H7 (cell line): ENCODE measurements at places on chromosomes 6 and 20.

GRCh38 chr6:74851596-74851995 lies 354.3 kb downstream of the COL12A1 start:
- no peak for DNase-seq

- no peak for DNase-seq
These were observed 663.6 kb upstream of the CHD6 start for GRCh38 chr20:42281801-42282200.

GRCh38 chr20:7853493-7853892 lies 86.8 kb downstream of the HAO1 start:
- DNase-seq: no peak

GRCh38 chr6:63023726-63024125 lies 187.5 kb upstream of the FKBP1C start:
- no peak for DNase-seq

DNA sequence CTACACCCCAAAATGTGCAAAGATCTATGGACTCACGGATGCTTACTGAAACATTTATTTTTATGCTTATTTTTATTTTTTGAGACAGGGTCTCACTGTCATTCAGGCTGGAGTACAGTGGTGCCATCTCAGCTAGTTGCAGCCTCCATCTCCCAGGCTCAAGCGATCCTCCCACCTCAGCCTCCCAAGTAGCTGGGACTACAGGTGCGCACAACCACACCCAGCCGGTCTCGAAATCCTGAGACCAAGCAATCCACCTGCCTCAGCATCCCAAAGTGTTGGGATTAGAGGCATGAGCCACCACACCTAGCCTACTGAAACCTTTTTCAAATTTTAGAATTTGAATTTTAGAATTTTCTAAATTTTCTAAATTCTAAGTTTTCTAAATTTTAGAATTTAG lies 50.8 kb upstream of the IPCEF1 start:
- no peak for DNase-seq

DNA sequence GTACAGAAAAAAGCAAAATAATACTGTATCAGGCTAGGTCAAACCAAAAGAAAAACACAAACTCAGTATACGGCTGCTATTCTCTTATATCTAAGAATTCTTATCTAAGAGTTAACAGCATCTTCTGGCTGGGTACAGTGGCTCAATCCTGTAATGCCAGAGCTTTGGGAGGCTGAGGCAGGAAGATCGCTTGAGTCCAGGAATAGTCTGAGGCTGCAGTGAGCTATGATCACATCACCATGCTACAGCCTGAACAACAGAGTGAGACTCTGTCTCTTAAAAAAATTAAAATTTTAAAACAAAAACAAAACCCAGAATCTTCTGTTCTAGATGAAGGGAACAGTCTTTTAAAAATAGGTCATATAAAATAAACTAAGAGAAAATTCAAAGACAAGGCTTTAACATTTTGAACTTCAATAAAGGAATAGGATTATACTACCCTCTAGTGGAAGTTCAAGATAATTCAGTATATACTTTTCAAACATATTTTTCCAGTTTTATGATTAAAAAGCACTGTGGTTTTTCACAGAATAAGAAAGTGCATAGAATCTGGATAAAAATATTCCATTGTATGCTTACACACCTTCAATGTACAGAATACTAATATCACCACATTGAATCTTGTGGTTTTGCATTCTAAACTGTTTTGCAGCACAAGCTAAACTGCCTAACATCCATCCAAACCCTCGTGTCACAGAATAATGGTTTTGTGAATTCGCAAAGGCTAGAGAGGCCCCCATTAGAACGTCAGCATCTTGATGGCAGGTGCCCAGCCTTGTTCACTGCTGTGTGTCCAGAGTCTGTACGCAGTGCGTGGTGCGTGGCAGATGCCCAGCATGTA lies 39.3 kb downstream of the DTNBP1 start:
- no peak for DNase-seq

- DNase-seq: no peak
These were observed 94.1 kb downstream of the MAN1A1 start for GRCh38 chr6:119255492-119255891.

DNA sequence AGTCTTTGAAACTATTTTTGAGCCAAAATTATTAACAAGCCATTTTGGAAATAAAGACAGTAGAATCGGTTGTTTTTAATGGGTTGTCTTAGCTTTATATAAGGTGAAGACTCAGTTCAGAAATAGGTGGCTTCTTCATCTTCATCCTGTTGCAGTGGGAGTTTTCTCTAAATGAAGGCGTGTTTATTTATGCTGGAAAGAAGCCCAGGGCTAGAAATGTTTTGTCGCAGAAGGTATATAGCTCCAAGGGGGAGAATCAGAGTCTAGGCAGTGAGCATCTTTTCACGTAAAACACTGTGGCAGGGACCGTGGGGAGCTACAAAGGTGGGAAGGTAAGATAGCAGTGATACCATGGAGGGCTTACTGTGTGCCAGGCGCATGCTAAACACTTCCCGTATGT lies 34.3 kb downstream of the FARS2 start:
- no peak for DNase-seq

DNA sequence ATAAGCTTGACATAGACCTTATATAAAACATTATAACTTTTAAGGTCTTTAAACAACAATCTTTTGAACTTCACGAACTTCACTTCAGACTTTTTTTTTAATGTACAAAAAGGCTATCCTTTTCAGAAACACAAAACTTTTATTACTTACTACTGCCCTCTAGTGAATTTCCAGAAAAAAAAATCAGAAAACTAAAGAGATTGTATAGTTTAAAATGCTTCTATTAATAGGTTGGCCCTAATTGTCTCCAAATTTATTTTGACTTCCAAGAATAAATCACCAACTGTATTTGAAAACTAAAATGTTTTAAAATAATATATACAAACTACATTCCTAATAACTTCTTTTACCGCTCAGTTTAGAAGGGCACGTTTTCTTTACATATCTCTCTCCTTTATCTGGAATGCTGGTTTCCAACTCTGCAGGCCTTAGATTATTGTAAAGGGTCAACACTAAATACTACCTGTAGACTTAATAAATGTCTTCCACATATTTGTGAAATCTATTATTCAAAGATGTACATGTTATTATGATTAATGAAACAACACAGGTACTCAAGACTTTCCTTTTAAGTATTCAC lies 66.8 kb downstream of the LMBRD1 start:
- no peak for DNase-seq

- DNase-seq: no peak
These were observed 161.1 kb downstream of the SLC35B3 start for GRCh38 chr6:8274226-8274625.

- DNase-seq: no peak
These were observed 16.0 kb downstream of the TAF11 start for GRCh38 chr6:34871853-34872252.

DNA sequence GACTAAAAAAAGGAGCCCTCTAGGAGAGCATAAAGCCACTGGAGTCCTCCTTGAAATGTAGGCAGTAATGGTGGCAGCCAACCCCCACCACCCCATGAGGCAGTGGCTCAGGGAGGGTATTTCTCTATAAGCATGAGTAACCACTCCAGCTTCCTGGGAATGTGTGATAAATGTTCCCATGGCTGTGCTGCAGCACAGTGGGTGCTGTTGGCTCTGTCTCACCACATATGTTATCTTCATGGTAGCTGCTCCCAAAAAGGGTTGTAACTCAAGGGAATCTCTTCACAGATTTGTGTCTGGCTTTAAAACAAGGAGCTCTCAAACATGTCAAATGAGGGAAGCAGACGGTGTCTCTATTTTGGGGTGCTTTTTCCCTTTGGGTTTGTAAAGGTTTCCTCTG lies 7.5 kb upstream of the PHACTR1 start:
- DNase-seq: no peak

DNA sequence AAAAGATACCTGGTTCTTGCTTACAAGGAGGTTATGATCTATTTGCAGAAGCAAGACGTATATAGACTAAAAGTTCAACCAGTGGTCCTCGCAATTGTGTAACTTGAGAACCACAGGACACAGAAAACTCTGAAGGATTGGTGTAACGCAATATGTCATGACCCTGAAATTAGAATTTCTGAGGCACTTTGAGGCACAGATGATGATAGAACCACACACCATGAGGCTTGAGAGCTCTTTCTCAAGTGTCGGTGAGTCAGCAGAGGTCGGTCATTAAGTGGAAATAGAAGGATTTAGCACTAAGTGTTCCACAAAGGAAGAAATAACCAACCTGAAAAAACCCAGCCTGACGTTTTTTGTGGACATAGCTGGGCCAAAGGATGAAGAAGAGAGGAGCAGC lies 15.3 kb upstream of the CCN2 start:
- DNase-seq: no peak

GRCh38 chr6:56875961-56876360 lies 78.9 kb upstream of the BEND6 start:
- no peak for DNase-seq

- DNase-seq: no peak
These were observed 176.2 kb upstream of the PROKR2 start for GRCh38 chr20:5492937-5493336.

- DNase-seq: no peak
These were observed 328.7 kb downstream of the UTRN start for GRCh38 chr6:144613859-144614258.
